ENCODE measurements at places on chromosomes 3 and 15. TPM values are rescaled to one million over a fixed set of nuclear protein-coding genes. Genes with fewer than 3 reads are reported as not detected.

DNA sequence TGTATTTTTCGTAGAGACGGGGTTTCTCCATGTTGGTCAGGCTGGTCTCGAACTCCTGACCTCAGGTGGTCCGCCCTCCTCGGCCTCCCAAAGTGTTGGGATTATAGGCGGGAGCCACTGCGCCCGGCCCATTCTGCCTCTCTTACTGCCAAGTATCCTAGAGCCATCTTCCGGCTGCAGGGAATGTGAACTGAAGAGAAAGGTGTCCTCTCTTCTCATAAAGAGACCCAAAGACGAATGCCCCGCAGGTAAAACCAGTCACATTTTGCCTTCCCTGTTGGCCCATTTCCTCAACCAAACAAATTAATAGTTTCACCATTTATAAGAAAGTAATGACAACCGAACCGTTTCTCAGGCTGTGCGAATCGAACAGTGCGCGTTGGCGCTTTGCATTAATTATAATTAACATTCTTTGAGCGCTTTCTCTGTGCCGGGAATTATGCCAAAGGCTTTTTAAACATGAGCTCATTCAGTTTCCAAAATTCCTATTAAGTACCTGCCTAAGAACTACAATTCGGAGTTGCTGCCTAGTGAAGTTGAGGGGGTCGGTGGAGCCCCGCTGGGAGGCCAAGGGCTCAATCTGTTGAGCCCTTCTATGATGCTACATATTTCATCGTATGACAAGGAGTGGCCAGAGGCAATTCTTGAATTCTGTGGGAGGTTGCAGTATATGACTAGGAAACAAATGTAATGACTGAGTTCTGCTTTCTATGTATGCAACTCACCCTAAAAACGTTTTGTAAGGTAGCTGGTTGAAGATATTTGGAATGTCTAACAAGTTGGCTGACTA, 819 bp upstream of the RPL24 start:
- no peak for DNase-seq

DNA sequence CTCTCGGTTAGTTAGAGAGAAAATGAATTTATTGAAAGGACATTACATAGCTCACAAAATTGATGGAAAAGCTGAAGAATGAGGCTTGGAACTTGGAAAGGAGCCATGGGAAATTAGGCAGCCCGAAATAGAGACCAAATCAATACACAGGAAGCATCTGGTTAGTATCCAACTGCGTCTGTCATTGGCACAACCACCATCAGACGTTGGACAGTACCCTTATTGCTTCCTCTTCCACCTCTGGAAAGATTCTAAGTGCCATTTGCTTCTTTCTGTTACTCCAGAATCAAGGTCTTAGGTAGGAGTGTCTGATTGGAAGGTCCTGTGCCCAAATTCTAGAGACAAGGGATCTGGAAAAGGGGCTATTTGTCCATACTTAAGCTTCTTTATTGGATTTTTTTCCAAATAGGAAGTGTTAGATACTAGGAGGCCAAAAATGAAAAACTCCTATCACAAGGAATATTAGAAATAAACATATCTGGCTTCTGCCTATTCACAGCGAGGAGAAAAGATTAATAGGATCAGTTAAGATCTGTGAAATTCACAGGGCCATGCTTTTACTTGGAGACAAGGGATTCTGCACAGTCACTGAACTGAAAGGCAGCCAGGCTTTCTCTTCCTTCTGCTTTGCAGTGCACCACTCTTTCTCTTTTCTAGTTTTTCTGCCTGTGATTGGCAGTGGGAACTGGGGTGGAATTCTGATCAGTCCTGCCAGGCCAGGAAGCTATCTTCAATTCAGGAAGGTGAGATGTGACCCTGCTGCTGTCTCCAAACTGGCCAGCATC, 10.7 kb upstream of the HACD2 start:
- no peak for DNase-seq

The SLC9A9 gene
- 0.66 TPM for polyA plus RNA-seq

DNA sequence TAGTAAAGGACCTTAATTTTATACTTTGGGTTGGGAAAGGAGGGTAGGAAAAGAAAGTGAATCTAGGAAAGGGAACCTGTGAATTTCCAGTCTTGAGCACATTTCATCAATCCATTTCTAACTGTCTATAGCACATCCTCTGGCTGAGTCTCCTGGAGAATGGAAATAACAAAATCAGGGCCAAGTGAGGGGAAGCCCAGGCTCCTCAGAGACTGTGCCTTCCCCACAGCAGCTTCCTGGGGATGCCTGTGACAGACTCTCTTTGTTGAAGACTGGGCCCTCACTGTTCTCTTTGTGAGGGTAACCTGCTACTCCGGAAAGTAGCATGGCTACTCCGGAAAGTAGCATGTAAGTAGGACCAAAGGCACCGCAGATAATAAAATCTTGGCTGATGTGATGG, 22.6 kb upstream of the CSPG5 start:
- DNase-seq, result no peak

GRCh38 chr3:72761410-72761809, 86.8 kb downstream of the SHQ1 start:
- no peak for DNase-seq

The GOLGA6L7 gene
- 0.47 TPM for polyA plus RNA-seq

DNA sequence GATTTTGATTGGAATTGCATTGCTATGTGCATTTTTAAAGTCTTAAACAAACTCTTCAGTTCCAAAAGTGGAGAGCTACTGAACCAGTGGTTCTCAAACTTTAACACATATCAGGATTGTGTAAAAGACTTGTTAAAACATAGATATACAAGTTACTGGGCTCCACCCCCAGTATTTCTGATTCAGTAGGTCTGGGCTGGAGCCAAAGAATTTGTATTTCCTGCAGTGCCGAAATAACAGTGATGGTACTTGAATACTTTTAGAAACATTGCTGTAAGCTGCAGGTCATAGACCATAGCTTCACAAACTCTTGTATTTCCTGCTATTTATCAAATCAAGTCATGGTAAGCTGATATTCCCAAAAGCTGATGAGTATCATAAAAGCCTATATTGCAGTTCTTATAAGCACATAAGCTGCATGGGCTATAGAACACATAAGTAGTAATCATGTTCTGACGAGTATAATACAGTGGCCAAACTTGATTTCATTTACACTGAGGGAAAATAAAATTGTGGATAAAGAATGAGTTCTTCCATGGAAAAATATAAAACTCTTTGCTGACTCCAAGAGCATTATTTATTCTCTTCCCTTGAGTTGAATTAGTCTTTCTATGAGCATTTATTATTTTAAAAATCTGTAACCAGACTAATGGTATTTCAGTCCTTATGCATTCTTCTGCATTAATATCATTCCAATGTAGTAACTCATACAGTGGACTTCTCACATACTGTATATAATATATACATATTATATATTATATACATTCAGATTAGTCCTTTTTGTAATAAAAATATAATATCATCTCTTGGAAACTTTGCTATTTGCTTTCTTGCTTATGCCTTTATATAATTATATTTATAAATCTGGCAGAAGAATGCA, 550.5 kb upstream of the AGTR1 start:
- DNase-seq, result no peak

- no peak for DNase-seq
These were observed 294.3 kb downstream of the THSD4 start for GRCh38 chr15:71409541-71409940.

The PARP15 gene
- polyA plus RNA-seq, result 0.39 TPM

GRCh38 chr3:4978204-4978965, 852 bp upstream of the BHLHE40 start:
- peak; percentile 86 for DNase-seq

- no peak for DNase-seq
These were observed 60.5 kb upstream of the ACTC1 start for GRCh38 chr15:34855893-34856292.

The WDR82 gene
- 25.2 TPM for polyA plus RNA-seq

The SLC12A8 gene
- 6.9 TPM for polyA plus RNA-seq

The CSPG4 gene
- 0.27 TPM for polyA plus RNA-seq

GRCh38 chr3:152176998-152177397, 91.7 kb upstream of the MBNL1 start:
- DNase-seq, result no peak

- peak; percentile 83 for DNase-seq
These were observed 124.2 kb downstream of the IMPG2 start for GRCh38 chr3:101195951-101196713.

DNA sequence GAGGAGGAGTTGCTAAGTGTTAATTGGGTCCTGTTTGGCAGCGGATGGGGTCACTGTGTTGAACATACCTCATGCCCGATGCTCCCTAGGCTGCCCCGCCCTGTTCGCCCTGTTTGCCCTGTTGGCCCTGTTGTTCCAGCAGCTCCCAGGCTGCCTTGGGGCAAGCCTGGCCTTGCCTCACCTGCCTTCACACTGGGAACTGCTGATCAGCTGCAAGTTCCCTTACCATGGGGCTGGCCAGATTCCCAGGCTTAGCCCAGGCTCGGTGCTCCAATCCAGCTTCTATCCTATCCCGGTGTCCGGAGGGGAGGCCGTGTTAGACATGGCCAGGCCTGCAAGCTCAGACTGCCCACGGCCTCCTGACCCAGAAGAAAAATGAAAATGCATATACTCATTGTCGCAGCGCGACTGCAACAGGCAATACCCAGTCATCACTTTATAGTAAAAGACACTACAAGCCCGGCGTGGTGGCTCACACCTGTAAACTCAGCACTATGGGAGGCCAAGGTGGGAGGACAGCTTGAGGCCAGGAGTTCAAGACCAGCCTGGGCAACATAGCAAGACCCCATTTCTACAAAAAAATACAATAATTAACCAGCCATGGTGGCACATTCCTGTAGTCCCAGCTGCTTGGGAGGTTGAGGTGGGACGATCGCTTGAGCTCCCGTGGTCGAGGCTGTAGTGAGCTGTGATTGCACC, 42.9 kb upstream of the ZNF710 start:
- no peak for DNase-seq

The TTLL3 gene
- 4.9 TPM for polyA plus RNA-seq

The SMCO1 gene
- not detected for polyA plus RNA-seq

The SLC28A2 gene
- 0.14 TPM for polyA plus RNA-seq

The SCN11A gene
- 0.05 TPM for polyA plus RNA-seq

The GOLGA6L25 gene
- not detected for polyA plus RNA-seq

The ALCAM gene
- 14.2 TPM for polyA plus RNA-seq

DNA sequence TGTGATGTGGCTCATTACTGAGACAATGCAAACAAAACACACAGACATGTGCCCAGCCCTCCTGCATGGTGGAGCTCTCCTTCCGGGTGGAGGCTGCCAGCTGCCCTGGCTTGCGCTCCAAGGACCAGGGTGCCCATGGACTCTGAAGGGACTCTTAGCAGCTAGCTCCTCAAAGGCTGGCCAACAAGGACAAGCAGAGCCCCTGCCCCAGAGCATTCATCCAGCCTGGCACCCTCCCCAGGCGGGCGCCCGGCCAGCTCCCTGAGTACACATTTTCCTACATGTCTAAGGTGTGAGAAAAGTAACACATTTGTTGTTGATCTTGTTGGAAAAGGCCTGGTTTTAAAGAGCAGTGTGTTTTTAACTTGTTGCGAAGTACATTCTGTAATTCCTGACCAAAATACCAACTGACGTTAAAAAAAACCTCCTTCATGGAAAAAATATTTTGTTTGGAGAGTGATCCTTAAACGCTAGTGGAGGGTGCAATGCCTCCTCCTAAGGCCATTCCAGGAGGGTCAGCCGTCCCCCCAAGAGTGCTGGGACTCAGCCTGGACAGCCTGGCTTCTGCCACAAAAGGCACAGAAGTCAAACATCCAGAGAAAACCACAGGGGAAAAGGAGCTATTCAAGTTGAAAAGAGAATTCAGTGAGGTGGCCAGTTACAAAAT, 86.9 kb downstream of the KLF15 start:
- no peak for DNase-seq

DNA sequence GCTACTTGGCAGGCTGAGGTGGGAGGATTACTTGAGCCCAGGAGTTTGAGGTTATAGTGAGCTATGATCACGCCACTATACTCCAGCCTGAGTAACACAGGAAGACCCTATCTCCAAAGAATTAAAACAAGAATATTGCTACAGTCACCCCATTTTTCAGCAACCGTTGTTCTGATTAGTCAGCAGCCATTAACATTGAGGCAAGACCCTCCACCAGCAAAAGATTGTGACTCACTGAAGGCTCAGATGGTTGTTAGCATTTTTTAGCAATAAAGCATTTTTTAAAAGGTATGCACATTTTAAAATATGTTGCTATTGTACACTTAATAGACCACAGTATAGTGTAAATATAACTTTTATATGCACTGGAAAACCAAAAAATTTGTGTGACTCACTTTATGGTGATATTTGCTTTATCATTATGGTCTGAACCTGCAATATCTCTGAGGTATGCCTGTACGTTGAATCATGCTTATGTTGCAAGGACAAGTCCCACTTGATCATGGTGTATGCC, 492.6 kb downstream of the SQOR start:
- DNase-seq, result no peak
